Hematopoietic multipotent progenitor cell treated with erythropoietin and hydrocortisone succinate and interleukin-3 and kit ligand, for 6 days (in vitro differentiated cells): ENCODE measurements at places on chromosomes 1 and 21.

GRCh38 chr1:54396261-54396933 lies 9.8 kb downstream of the SSBP3 start:
- peak; percentile 84 for DNase-seq

DNA sequence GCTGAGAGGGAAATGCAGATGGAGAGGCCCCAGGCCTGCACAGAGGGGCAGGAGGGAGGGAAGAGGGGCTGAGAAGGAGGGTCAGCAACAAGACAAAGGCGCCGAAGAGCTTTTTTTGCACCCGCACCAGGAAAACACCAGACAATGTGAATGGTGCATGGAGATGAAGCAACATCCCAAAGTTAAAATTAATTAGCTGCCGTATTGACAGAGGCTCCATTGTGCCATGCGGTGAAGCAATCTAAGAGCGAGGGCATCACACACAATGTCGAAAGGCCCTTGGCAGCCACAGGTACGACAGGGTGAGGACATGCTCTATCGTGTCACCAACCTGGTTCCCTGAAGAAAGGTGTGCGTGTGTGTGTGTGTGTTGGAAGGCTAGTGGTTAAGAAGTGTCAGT lies 41.2 kb downstream of the SSBP3 start:
- no peak for DNase-seq

DNA sequence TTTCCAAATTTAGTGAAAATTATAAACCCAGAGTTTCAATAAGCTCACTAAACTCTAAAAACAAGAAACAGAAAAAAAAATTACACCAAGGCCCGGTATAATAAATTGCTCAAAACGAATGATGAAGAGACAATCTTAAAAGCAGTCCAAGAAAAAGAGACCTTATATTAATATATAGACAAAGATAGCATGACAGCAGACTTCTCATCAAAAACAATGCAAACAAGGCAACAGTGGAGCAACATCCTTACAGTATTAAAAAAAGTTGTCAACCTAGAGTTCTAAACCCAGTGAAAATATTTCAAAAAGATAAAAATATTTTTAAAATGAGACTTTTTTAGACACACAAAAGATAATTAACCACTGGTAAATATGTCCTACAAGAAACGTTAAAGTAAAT lies 46.7 kb downstream of the KIFAP3 start:
- peak; percentile 21 for DNase-seq

- DNase-seq, result no peak
Measured at GRCh38 chr1:113545626-113546025, 155.3 kb downstream of the MAGI3 start.

DNA sequence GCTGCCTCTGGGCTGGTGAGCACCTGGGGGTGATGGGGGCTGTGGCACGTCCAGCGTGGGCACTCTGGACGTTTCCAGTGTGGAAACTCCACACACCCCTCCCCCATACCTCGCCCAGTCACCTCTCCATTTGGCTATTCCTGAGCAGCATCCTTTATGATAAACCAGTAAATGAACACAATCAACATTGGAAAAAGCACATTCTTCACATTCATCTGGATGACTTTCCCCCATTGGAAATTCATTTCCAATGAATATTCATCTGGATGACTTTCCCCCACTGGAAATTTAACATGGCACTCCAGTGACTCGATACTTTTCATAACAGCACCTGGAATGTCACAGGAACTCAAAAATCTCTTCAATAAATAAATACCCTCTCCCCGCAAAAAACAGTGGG lies 104.8 kb upstream of the KRTAP19-8 start:
- DNase-seq, result no peak

GRCh38 chr1:55255901-55256300 lies 40.7 kb upstream of the USP24 start:
- no peak for DNase-seq

DNA sequence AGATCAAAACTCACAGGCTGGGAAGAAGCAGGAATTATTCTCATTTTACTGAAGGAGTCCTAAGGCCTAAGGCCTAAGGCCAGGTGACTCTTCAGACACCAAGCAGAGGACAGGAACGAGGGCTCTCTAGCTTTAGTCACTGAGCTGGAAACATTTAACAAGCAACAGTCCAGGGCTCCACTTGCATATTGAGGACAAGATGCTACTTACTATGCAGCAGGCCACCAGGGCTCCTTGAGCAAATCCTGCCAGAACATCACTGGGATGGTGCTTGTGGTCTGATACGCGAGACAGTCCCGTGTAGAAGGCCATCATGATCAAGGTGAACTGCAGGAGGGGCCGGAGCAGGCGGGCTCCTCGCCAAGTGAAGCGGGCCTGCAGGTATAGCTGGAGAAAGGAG lies 67.6 kb downstream of the PLPP3 start:
- DNase-seq, result no peak

DNA sequence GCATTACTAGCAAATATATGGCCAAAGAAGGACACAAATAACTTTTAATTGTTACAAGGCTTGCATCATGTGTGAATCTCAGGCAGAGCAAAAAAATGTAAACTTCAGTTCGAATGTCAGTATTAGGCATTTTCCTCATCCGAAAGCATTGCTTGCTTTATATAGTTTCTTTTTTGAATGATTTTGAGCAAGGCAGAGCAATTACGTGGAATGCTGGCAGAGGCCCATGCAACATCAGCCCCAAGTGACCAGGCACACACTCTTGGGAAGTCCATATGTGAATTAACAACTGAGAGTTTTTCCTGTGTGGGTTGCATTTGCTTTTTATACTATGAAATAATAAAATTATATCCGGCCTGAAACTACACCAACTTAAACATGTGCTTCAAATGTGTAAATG lies 274.8 kb downstream of the PTPRC start:
- no peak for DNase-seq

- peak; percentile 12 for DNase-seq
Measured at GRCh38 chr1:116288201-116288598, 84.8 kb upstream of the ATP1A1 start.

- DNase-seq, result no peak
Measured at GRCh38 chr1:154212083-154212482, 6.0 kb upstream of the CFAP141 start.

DNA sequence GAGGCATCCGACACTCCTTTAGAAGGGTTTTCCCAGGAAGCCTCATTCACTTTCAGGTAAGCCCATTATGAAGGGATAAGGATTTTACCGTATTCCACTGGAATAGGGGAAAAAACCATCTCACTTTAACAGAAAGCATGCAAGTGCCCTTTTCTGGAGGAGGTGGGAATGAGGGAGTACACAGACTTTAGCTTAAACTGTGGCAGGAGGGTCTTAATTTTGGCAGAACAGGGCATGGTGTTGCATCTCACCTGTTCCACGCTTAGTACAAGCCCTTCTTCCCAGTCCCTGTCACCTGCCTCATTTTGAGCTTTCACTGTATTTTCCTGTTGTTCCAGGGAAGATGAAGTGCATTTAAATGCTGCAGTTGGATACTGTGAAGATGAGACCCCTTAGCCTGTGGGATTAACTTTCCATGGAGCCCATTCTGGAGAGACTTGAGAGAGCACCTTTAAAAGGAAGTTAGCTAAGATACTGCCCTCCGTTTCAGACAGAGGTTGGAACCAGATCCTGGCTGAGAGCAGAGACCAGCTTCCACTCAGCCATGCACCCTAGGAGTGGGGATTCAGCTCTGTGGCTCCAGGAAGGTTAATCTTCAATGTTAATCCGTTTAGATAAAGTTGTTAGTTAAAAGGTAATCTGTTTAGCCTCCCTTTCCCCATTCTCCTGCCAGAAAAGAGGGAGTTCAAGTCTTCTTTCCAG lies 42.6 kb downstream of the PBX1 start:
- DNase-seq, result no peak

GRCh38 chr21:31900121-31900895 lies 27.5 kb downstream of the HUNK start:
- no peak for DNase-seq

- no peak for DNase-seq
Measured at GRCh38 chr1:15346346-15347030, 63.2 kb upstream of the EFHD2 start.

- no peak for DNase-seq
Measured at GRCh38 chr21:26210614-26211013, 40.0 kb upstream of the APP start.

DNA sequence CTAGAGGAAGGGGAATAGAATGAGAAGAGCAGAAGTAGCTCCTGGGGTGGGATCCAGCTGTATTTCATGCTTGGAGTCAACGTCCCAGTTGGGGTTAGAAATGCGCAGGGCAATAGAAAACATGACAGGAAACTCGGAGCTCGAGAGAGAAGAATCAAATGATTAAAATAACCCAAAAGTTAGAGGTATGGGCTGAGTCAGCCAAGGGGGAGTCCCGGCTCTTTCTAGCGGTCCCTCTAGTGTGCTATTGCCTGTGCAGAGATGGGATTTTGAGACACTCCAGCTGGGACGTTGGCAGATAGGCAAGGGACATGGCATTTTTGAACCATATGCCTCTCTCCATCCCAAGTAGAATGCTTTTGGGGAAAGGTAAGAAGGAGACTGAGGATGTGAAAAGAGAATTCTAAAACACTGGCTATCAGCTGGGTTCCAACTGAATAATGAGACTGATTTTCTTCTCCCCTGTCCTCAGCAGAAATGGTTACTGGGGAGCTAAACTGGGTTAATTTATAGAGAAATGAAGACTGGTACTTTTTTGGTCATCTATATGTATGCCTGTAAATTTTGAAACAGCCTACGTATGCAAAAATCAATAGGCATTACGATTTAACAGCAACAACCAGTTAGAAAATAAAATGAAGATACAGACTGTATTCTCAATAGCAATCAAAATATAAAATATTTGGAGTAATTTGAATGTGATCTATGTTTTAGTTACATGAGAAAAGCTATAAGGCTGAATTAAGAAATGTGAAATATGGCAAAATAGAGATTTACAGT lies 7.0 kb upstream of the VPS26C start:
- DNase-seq, result no peak

DNA sequence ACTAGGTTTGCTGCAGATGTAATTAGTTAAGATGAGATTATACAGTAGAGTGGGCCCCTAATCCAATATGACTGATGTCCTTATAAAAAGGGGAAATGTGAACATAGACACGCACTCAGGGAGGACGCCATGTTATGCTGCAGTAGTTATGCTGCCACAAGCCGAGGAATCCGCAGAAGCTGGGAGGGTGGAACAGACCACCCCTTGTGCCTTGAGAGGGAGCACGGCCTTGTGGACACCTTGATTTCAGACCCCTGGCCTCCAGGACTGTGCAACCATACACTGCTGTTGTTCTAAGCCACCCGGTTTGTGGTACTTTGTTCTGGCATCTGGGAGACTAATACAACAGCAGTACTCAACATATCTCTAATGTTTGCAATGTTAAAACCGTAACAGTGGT lies 57.9 kb upstream of the HIVEP3 start:
- DNase-seq, result no peak

DNA sequence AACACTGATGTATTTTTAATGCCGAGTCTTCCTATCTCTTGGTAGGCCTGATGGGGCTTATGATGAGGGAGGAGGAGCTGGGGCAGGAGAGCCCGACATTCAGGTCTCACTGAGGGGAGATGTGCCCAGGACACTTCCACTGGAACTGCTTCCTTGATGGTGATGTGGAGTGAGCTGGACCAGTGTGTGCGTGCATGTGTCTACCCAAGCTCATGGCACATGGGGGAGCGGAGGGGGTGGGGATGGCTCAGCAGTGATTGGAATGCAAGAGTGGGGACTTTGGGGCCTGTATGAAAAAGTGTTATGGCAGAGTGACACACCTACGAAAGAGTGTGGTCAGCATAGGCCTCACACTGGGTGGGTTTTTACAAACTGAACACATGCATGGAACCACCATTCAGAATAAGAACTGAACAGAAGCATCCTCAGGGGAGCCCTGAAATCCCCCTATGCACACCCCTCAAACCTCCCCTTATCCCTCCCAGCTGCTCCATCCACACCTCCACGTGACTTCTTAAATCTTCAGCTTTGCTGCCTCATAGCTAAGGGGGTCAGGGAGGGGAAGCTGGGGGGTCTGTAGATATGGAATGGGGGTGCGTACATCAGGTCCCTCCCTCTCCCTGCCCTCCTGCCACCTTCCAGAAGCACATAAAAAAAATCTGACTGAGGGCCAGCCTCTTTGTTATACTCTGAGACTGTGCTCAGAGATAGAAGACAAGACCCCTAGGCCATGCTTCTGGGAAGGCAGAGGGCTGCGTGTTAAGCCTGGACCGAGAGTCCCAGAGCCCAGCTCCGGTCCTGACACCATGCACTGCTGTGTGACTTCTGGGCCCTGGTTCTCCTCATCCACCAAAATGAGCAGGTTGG lies 11.6 kb downstream of the IL6R start:
- no peak for DNase-seq

DNA sequence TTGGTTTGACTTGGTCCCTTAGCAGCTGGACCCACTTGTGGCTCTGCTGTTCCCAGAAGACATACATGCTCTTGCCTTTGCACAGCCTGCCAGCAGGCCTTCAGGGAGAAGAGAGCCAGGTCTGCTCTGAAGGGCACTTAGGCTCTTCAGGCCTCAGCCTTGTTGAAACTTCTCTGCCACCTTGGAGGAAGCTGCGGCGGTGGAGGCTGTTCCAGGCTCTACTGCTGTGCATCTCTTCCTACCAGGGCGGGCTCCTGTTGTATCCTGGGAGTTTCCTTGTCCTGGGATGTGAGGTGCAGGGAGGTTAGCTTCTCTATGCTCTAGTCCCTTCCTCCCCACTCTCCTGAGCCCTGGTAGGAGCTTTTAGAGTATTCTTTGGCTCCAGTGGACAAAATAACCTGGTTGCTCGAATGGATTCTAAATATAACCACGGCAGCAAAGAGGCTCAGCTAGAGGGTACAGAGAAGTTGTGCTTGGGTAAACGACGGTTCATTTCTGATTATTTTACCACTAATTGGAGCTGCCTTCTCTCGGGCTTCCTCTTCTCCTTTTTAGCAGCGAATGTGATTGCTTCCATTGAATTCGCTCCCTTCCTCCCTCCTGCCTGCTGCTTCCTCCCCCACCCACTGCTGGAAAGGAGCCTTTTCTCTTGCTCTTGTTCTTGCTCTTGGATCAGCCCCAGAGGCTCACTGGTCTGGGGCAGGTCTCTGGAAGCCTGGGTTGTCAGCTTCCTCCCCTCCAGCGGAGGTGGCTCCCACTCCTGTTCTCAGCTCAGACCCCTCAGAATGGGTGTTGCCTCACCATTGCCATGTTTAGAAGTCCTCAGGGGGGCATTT lies 126.6 kb upstream of the CACNA1E start:
- DNase-seq, result no peak

DNA sequence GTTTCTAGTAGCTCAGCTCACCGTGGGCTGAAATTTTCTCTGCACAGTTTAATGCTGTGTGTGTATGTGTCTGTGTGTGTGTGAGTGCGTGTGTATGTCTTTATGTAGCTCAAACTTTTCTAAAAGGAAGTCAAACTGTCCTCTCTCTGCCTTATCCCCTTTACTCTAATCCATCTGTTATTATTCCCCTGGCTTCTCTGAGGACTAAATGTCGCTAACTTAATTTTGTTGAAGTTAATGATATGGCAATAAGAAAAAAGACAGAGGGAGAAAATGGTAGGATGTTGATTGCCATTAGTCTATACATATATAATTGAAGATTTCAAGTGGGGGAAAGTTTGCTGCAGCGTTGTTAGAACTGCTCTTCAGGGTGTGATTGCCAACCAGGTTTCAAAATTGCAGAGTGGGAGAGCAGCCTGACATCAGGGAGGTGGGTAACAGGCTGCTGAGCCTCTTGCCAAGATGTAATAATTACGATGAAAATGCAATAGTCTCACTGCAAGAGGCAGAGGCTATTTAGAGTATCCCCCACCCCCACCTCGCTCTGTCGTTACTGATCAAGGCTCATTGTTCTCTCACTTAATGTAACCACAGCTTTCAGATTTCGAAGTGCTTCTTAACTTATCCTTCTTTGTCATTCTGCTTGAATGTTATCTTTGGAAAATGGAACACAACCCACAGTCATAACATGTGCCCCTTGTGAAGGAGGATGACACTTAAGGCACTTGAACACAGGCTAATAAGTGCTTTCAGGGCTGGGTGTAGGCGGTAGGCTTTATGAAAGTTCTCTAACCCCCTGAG lies 559.0 kb upstream of the PLXNA2 start:
- DNase-seq, result no peak
